CD8-positive, alpha-beta memory T cell (primary cell): ENCODE measurements at places on chromosomes 5 and 9. TPM values are rescaled to one million over a fixed set of nuclear protein-coding genes. Genes with fewer than 3 reads are reported as not detected.

DNA sequence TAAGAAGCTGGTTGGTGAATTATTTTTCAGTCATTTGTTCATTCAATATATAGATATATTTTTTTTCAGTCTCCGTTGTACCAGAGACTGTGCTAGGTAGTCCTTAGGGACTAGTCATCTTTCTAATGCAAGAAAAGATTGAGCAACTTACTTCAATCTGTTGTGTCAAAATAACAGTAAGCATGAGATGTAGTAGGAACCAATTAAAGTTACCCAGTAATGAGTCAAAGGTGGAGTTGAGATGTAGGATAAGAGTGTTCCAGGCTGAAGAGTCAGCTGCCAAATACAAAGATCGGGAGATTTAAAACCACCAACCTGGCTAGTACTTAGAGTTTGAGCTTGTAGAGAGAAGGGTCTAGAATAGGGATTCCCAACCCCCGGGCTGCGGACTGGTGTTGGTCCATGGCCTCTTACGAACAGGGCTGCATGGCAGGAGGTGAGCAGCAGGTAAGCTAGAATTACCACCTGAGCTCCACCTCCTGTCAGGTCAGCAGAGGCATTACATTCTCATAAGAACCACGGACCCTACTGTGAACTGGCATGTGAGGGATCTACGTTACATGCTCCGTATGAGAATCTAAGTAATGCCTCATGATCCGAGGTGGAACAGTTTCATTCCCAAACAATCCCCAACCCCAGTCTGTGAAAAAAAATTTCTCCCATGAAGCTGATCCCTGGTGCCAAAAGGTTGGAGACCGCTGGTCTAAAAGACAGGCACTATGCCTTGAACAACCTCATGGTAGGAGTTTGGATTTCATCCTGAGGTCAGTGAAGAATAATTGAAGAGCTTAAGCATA is 1241.5 kb upstream of the WWC1 start:
- H3K36me3 ChIP-seq: no peaks in the 10 kb centered on the region
- no peak overlapping the region for H3K27ac ChIP-seq
- no peak overlapping the region for H3K4me3 ChIP-seq
- H3K4me1 ChIP-seq: no peaks in the 10 kb centered on the region
- H3K27me3 ChIP-seq: no peaks in the 10 kb centered on the region
- DNase-seq: no peak

- no peak for DNase-seq
- no peak overlapping the region for H3K4me3 ChIP-seq
- no peaks in the 10 kb centered on the region for H3K4me1 ChIP-seq
- no peak overlapping the region for H3K27ac ChIP-seq
- H3K36me3 ChIP-seq: no peaks in the 10 kb centered on the region
These were observed 239.6 kb downstream of the FANCC start for GRCh38 chr9:95077766-95078370.

- H3K27me3 ChIP-seq: no peaks in the 10 kb centered on the region
- H3K4me1 ChIP-seq: no peaks in the 10 kb centered on the region
- no peaks in the 10 kb centered on the region for H3K36me3 ChIP-seq
- no peak overlapping the region for H3K27ac ChIP-seq
- no peak overlapping the region for H3K4me3 ChIP-seq
- DNase-seq: no peak
These were observed 47.3 kb upstream of the CDKN2AIPNL start for GRCh38 chr5:134459010-134459403.

GRCh38 chr9:131959887-131960286 is 119.8 kb downstream of the MED27 start:
- no peaks in the 10 kb centered on the region for H3K27me3 ChIP-seq
- H3K4me3 ChIP-seq: no peak overlapping the region
- no peak for DNase-seq

DNA sequence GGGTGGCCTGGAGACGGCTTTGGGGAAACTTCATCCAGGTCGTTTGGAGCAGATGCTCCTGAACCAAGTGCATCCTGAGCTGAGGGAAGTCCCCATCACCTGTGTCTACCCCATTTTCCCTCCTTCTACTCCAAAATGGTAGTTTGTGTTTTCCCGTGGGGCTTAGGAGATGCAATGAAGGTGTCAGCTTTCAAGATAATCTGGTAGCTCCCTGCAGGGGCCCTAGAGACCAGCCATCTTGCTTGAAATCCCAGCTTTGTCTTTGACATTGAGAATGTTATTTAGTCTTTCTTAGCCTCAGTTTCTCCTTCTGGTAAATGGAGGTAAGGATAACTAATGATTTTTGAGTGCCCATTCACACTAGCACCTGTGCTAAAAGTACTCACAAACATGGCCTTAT is 77.4 kb downstream of the WWC1 start:
- H3K4me1 ChIP-seq: no peaks in the 10 kb centered on the region
- H3K36me3 ChIP-seq: no peaks in the 10 kb centered on the region
- DNase-seq: no peak
- no peaks in the 10 kb centered on the region for H3K27me3 ChIP-seq

- H3K36me3 ChIP-seq: no peaks in the 10 kb centered on the region
- DNase-seq: no peak
- no peak overlapping the region for H3K27ac ChIP-seq
- H3K4me1 ChIP-seq: no peaks in the 10 kb centered on the region
- no peak overlapping the region for H3K4me3 ChIP-seq
These were observed 135.1 kb upstream of the RFX3 start for GRCh38 chr9:3660936-3661335.

DNA sequence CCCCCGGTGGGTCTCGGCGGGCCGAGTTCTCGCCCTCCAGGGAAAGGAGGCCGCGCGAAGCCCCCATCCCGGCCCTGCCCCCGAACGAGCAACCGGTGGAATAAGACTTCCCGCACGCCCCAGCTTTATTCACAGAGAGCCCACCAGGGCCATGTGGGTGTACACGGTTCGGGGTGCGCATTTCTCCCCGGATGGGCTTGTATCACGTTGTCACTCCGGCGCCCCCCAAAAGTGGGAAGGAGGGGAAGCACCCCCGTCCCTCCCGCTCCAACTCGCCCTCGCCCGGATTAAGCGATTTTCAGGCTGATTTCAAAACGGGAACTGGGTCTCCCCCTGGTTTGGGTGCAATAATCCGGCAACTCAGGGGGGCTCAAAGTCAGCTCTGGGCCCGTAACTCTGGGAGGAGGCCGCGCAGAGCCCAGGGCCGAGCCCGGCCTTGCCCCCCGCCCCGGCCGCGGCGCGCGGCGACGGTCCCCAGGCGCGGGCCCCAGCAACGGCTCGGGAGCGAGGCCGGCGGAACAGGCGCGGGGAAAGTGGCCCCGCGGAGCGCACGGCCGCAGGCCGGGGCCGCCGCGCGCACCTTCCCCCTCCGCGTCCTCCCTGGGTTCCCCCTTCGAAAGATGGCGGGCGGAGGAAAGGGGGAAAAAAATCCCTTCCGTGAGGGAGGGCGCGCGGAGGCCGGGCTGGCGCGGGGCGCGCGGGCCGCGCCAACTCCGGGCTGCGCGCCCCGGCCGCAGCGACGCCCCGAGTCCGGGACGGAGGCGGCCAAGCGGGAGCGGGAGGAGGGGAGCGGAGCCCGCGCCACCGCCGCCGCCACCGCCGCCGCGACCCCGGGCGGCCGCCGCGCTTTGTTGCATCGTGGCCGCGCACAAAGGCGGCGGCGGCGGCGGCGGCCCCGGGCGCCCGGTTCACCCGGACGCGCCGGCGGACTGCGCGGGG is 644 bp downstream of the BRD3 start:
- H3K27me3 ChIP-seq: peaks cover 20% of the 10 kb centered on the region
- peaks cover 28% of the 10 kb centered on the region for H3K4me1 ChIP-seq
- peak; percentile 46 for DNase-seq
- H3K4me3 ChIP-seq: peak overlapping the region; percentile 80
- H3K27ac ChIP-seq: peak overlapping the region; percentile 69

GRCh38 chr9:117494401-117495090 is 79.7 kb upstream of the ASTN2 start:
- no peaks in the 10 kb centered on the region for H3K4me1 ChIP-seq
- no peak overlapping the region for H3K27ac ChIP-seq
- DNase-seq: no peak
- no peaks in the 10 kb centered on the region for H3K27me3 ChIP-seq

- no peak overlapping the region for H3K27ac ChIP-seq
- DNase-seq: no peak
- no peaks in the 10 kb centered on the region for H3K36me3 ChIP-seq
- H3K27me3 ChIP-seq: no peaks in the 10 kb centered on the region
- H3K4me1 ChIP-seq: no peaks in the 10 kb centered on the region
These were observed 459.0 kb upstream of the KLF4 start for GRCh38 chr9:107948601-107949000.

DNA sequence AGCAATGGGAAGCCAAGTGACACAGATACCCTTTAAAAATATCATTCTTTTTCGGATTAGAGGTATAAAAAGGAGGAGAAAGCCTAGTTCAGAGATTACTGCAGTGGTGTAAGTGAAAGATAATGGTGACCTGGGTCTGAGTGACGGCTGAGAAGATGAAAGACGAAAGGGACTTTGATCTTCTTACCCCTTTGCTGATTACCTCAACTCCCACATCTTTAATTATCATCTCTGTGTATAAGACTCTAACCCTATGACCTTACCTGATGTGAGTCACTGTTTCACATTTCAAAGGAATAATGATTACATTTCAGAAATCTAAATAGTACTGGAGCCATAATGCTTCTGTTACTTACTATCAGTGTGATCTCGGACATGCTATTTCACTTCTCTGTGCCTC is 21.4 kb upstream of the CCNO start:
- H3K27me3 ChIP-seq: no peaks in the 10 kb centered on the region
- no peaks in the 10 kb centered on the region for H3K4me1 ChIP-seq
- no peak for DNase-seq
- H3K4me3 ChIP-seq: no peak overlapping the region
- peaks cover 20% of the 10 kb centered on the region for H3K36me3 ChIP-seq

DNA sequence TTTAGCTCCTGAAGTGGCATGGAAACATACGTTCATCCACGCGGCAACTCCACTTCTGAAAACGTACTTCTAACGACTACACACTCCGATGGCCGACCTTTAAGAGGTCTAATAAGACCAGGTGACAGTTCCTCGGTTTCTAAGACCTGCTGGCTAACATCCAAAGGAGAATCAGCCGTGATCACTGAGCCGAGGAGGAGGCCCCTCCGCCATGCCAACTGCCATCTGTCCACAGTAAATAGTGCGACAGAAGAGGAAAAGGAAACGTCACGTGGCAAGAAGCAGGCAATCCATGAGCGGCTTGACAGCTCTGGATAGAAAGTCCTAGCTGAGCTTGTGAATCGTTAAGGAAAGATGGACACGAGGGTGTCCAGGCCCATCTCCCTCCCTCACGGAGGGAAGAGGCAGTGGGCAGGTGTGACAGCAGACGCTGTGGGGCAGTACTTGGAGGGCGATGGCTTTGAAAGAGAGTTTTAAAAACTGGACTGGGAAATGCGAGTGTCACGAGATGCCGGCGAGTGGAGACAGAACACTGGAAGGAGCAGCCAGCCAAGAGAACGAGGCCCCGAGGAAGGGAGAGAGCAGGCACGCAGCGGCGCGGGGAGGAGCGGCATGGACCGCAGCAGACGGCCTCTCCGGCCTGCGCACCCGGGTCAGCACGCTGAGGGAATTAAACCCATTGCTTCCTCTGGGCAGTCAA is 66.7 kb upstream of the TBC1D9B start:
- H3K4me1 ChIP-seq: no peaks in the 10 kb centered on the region
- H3K4me3 ChIP-seq: no peak overlapping the region
- H3K36me3 ChIP-seq: no peaks in the 10 kb centered on the region
- H3K27me3 ChIP-seq: no peaks in the 10 kb centered on the region

DNA sequence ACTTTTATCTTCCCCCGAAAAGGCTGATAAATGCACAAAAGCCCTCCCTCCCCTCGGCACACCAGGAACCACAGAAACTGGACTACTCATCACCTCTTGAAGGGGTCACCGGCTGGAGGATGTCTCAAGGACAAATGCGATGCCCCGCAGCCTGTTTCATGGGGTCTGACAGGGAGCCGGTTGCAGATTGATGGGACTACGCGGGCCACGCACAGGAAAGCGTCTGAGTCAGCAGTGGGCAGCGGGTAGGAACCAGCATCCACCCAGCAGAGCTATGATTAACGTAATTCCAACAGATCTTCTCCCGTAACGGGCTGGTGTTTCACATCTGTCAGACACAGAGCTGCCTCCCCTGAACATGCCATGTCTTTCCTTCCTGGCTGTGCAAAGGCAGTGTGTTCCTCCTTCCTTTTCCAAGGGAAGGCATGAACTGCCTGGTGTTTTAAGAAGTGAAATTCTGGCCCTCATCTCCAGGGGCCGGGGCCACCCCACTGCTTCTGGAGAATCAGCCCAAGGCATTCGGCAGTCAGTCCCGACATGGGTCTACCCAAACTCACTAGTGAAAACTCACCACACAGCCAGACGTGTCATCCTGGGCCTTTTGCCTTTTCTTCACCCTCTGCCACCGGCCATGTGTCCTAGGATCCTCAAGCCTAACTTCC is 144.4 kb upstream of the PHYKPL start:
- H3K4me1 ChIP-seq: no peaks in the 10 kb centered on the region
- H3K27me3 ChIP-seq: no peaks in the 10 kb centered on the region
- no peak overlapping the region for H3K27ac ChIP-seq
- no peaks in the 10 kb centered on the region for H3K36me3 ChIP-seq
- no peak overlapping the region for H3K4me3 ChIP-seq
- DNase-seq: no peak

GRCh38 chr5:151897896-151898295 is 26.8 kb downstream of the GLRA1 start:
- DNase-seq: no peak
- H3K27me3 ChIP-seq: no peaks in the 10 kb centered on the region
- H3K4me3 ChIP-seq: no peak overlapping the region
- H3K4me1 ChIP-seq: no peaks in the 10 kb centered on the region
- no peak overlapping the region for H3K27ac ChIP-seq

DNA sequence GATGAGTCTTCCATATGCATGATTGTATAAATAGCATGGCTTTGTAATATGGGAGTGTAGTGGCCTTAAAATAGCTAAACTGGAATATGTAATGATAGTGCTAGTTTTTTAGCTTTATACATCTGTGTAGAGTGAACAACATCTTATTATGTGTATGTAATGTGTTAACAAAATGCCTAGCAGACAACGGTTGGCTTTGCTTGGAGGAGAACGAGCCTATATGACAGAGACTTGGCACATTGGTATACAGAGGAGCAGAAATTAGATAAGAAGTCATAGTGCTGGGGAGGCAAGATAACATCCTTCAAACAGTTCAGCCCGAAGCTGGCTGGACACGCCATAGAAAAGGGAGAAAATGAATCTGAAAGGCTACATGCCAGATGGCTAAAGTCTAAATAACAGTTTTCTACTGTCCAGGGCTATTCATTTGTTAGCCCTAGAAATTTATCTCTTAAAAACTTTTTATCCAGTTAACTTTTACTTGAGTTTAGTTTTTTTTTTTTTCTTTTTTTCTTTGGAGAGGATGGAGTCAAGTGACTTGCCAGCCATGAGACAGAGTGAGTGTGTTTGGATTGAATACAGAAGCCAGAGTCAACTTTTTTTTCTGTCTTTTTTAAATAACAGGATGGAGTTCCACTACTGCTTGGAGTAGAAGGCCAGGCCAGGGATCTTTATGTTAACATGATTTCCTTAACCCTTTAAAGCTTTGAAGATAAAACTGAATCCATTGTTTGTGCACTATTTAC is 214.4 kb upstream of the ACTBL2 start:
- H3K4me3 ChIP-seq: no peak overlapping the region
- no peaks in the 10 kb centered on the region for H3K36me3 ChIP-seq
- H3K27ac ChIP-seq: no peak overlapping the region
- no peak for DNase-seq

GRCh38 chr9:113537229-113537810 is 73.8 kb downstream of the RGS3 start:
- H3K4me3 ChIP-seq: no peak overlapping the region
- no peak overlapping the region for H3K27ac ChIP-seq
- H3K4me1 ChIP-seq: no peaks in the 10 kb centered on the region
- H3K27me3 ChIP-seq: no peaks in the 10 kb centered on the region

PPP1R2B gene
- 0.18 TPM for total RNA-seq

BARHL1 gene
- total RNA-seq: not detected

CENPH gene
- total RNA-seq: 49.6 TPM

LRRC70 gene
- 0.60 TPM for total RNA-seq

DENND1A gene
- 15.1 TPM for total RNA-seq

PCDHB6 gene
- total RNA-seq: not detected

PTGER4 gene
- 49.5 TPM for total RNA-seq
